Activated CD4-positive, alpha-beta memory T cell treated with anti-CD3 and anti-CD28 coated beads, Interleukin-2, amount 10 ng/mL, durations not matched to agents 7 days and 5 days (primary cell): ENCODE measurements at places on chromosomes 6 and 20. TPM values are rescaled to one million over a fixed set of nuclear protein-coding genes. Genes with fewer than 3 reads are reported as not detected.

The RGS17 gene
- total RNA-seq, result 0.10 TPM

The SLC22A7 gene
- not detected for total RNA-seq

The SLC17A3 gene
- total RNA-seq, result 0.96 TPM

The SPATS1 gene
- not detected for total RNA-seq

The TAAR1 gene
- not detected for total RNA-seq

The FAM217A gene
- total RNA-seq, result not detected

The RIPOR2 gene
- total RNA-seq, result 240 TPM

The RTEL1 gene
- 29.2 TPM for total RNA-seq

The OOEP gene
- 0.33 TPM for total RNA-seq

The PDYN gene
- not detected for total RNA-seq

The BMP5 gene
- not detected for total RNA-seq

The CRISP3 gene
- total RNA-seq, result not detected

The RBM24 gene
- not detected for total RNA-seq

The JARID2 gene
- 29.7 TPM for total RNA-seq

The SRMS gene
- not detected for total RNA-seq

The POFUT1 gene
- total RNA-seq, result 23.2 TPM

The TBX18 gene
- not detected for total RNA-seq

The TRAPPC3L gene
- total RNA-seq, result not detected

The FIG4 gene
- 14.4 TPM for total RNA-seq

The KCNS1 gene
- 0.13 TPM for total RNA-seq

The EDN1 gene
- total RNA-seq, result 0.10 TPM

The IMPG1 gene
- not detected for total RNA-seq

The SEL1L2 gene
- total RNA-seq, result not detected

The PHIP gene
- 34.0 TPM for total RNA-seq

The ADISSP gene
- total RNA-seq, result 23.4 TPM

The OPRL1 gene
- 1.2 TPM for total RNA-seq

The ZSCAN23 gene
- 0.45 TPM for total RNA-seq

The NRSN1 gene
- total RNA-seq, result not detected

The CDH26 gene
- total RNA-seq, result 0.53 TPM

The SMOC2 gene
- total RNA-seq, result not detected

The WFDC10B gene
- not detected for total RNA-seq

The PRRT1 gene
- total RNA-seq, result 0.13 TPM

The BPIFB1 gene
- not detected for total RNA-seq
